ENCODE measurements at places on chromosomes 16 and 17.
A peak's percentile ranks its signal among the peaks of the same experiment; 100 is the strongest.

- no peak overlapping the region for H3K27ac ChIP-seq
- no peaks in the 10 kb centered on the region for H3K27me3 ChIP-seq
- no peak for DNase-seq
- peaks cover 3% of the 10 kb centered on the region for H3K4me1 ChIP-seq
Observed at GRCh38 chr16:2853531-2854073, 4.4 kb downstream of the PRSS22 start.

GRCh38 chr17:36213695-36214094, 2.8 kb downstream of the CCL4L2 start:
- no peak overlapping the region for H3K4me3 ChIP-seq
- H3K4me1 ChIP-seq: no peaks in the 10 kb centered on the region
- H3K27me3 ChIP-seq: no peaks in the 10 kb centered on the region

GRCh38 chr17:78986048-78986648, 6.4 kb upstream of the LGALS3BP start:
- H3K4me3 ChIP-seq: no peak overlapping the region
- H3K27ac ChIP-seq: peak overlapping the region; percentile 73

- no peak for DNase-seq
- no peaks in the 10 kb centered on the region for H3K4me1 ChIP-seq
- no peaks in the 10 kb centered on the region for H3K27me3 ChIP-seq
- H3K27ac ChIP-seq: no peak overlapping the region
- no peak overlapping the region for H3K4me3 ChIP-seq
Observed at GRCh38 chr17:43383372-43383771, 15.4 kb upstream of the ARL4D start.

- peaks cover 50% of the 10 kb centered on the region for H3K27me3 ChIP-seq
- no peak for DNase-seq
- no peak overlapping the region for H3K4me3 ChIP-seq
- no peaks in the 10 kb centered on the region for H3K4me1 ChIP-seq
Observed at GRCh38 chr17:79290726-79291125, 216.1 kb downstream of the ENGASE start.

DNA sequence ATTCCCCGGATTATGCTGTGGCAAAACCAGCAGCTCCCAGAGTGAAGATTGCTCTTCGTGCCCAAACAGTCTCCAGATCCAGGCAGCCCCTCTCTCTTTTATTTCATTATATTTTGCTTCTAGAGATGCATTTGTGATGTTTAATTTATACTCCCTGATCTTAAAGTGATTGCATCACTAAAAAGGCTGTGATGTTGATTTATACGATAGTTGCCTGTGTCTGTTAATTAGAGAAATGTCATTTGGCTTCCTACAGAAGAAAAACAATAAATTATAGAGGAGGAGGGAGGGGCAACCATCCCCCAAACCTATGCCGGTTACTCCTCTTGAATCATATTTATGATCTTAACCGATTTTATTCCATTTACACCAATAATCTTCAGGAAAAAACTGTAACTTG, 615.3 kb downstream of the TOX3 start:
- no peak overlapping the region for H3K4me3 ChIP-seq
- H3K4me1 ChIP-seq: no peaks in the 10 kb centered on the region
- no peak for DNase-seq
- H3K36me3 ChIP-seq: no peaks in the 10 kb centered on the region

DNA sequence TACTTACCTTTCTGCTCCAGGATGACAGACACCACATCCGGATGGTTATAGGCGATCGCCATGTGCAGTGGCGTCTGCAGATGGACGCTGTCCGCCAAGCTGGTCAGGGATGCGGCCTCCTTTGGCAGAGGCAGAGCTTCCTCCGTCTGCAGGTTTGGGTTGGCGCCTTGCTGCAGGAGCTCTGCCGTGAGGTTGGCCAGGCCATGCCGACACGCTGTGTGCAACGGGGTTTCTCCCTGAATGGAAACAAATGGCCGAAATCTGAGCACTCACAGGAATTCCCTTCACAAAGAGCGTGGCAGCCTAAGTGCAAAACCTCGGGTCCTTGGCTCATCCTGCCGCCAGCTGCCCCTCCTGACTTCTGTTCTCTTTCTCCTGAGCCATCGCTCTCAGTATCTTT, 41.8 kb downstream of the CYB5D2 start:
- H3K27me3 ChIP-seq: no peaks in the 10 kb centered on the region
- no peak for DNase-seq
- H3K4me1 ChIP-seq: peaks cover 13% of the 10 kb centered on the region
- peaks cover 72% of the 10 kb centered on the region for H3K36me3 ChIP-seq

DNA sequence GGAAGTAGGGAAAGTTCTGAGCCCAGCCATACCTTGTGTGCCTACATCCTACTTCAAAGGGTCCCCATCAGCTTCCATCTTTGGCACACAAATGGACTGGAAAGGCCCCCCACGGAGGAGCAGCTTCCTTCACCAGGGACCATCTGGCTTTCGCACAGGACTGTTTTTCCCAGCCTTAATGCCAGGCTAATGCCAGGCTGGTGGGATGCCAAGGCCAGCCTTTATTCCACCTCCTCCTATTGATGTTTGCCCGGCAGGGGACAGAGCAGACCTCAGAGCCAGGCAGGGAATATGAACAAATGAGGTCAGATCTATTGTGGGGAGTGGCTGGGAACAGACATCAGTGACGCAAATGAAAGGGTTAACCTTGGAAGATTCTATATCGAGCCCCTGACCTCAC, 5.7 kb downstream of the GPR179 start:
- H3K4me3 ChIP-seq: no peak overlapping the region
- no peaks in the 10 kb centered on the region for H3K4me1 ChIP-seq
- no peak overlapping the region for H3K27ac ChIP-seq
- DNase-seq: no peak
- H3K27me3 ChIP-seq: no peaks in the 10 kb centered on the region

GRCh38 chr17:81999587-81999975, 22.2 kb downstream of the ASPSCR1 start:
- DNase-seq: no peak
- H3K4me1 ChIP-seq: peaks cover 13% of the 10 kb centered on the region
- peaks cover 7% of the 10 kb centered on the region for H3K36me3 ChIP-seq
- no peaks in the 10 kb centered on the region for H3K27me3 ChIP-seq
- no peak overlapping the region for H3K4me3 ChIP-seq

GRCh38 chr16:11396241-11397048, 51.2 kb downstream of the RMI2 start:
- no peak for DNase-seq
- no peaks in the 10 kb centered on the region for H3K4me1 ChIP-seq
- H3K36me3 ChIP-seq: no peaks in the 10 kb centered on the region

DNA sequence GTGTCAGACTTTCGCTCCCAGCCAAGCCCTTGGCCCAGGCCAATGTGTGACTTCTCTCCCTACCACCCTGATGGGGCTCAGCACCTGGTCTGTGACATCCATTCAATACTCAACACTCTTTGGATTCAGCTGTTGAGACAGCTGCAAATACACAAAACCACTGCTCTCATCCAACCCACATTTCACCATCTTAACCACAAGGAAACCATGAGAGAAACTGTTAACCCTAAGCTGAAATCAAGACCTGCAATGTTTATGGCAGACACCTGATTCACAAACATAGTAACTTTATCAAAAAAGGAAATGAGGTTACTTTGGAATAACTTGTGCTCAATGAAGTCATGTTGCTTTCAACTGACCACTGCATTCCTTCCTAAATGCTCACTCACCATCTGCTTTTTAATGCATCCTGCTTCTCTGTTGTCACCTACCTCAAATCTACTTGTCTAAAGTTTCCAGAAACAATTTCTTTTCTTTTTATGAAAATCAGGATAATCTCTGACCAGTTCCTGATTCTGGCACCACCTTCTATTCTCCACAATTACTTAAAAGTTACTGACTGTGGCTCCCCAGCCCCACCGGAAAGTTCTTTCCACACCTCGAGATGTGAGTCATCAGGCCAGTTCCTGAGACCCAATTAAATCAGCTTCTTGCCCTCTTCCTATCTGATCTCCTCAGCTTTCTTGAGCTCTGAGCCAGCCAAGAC, 88.2 kb downstream of the NOG start:
- peak overlapping the region; percentile 95 for H3K27ac ChIP-seq
- H3K27me3 ChIP-seq: no peaks in the 10 kb centered on the region
- peaks cover 35% of the 10 kb centered on the region for H3K4me1 ChIP-seq
- H3K4me3 ChIP-seq: no peak overlapping the region
- no peak for DNase-seq

- H3K4me1 ChIP-seq: no peaks in the 10 kb centered on the region
- H3K27ac ChIP-seq: no peak overlapping the region
- H3K36me3 ChIP-seq: no peaks in the 10 kb centered on the region
- H3K27me3 ChIP-seq: no peaks in the 10 kb centered on the region
- no peak for DNase-seq
Observed at GRCh38 chr16:15770512-15770911, 86.3 kb downstream of the MYH11 start.

GRCh38 chr16:26987597-26988010, 79.1 kb upstream of the C16orf82 start:
- H3K4me3 ChIP-seq: no peak overlapping the region
- no peaks in the 10 kb centered on the region for H3K4me1 ChIP-seq
- no peak overlapping the region for H3K27ac ChIP-seq
- no peak for DNase-seq
- no peaks in the 10 kb centered on the region for H3K36me3 ChIP-seq
- no peaks in the 10 kb centered on the region for H3K27me3 ChIP-seq

GRCh38 chr16:29868396-29869009, 5.5 kb upstream of the CDIPT start:
- H3K4me3 ChIP-seq: no peak overlapping the region
- no peak overlapping the region for H3K27ac ChIP-seq
- H3K4me1 ChIP-seq: no peaks in the 10 kb centered on the region
- no peaks in the 10 kb centered on the region for H3K27me3 ChIP-seq
- no peaks in the 10 kb centered on the region for H3K36me3 ChIP-seq
- DNase-seq: no peak

GRCh38 chr16:53121661-53122060, 66.9 kb downstream of the CHD9 start:
- H3K27me3 ChIP-seq: no peaks in the 10 kb centered on the region
- no peak overlapping the region for H3K27ac ChIP-seq
- no peak overlapping the region for H3K4me3 ChIP-seq
- peaks cover 20% of the 10 kb centered on the region for H3K36me3 ChIP-seq

DNA sequence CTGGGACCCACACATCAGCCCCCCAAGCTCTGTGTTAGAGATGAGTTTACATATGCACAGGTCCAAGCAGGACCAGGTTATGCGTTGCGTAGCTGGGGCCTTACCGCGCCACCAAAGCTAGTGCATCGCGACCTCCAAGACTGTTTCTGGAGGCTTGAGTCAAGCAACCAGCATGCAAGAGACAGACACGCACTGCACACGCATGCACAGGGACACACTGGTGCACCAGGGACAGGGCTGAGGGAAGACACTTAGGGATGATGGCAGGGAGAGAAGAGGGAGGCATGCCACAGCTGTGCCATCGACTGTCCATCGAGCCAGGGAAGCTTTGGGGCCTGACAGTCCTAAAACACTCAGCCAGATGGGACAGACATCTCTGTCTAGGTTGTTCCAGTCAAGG, 72.8 kb downstream of the MYH11 start:
- no peaks in the 10 kb centered on the region for H3K36me3 ChIP-seq
- H3K27ac ChIP-seq: no peak overlapping the region
- H3K27me3 ChIP-seq: no peaks in the 10 kb centered on the region
- no peak overlapping the region for H3K4me3 ChIP-seq
- no peak for DNase-seq

GRCh38 chr16:29192329-29193247, 207.7 kb downstream of the LAT start:
- no peak overlapping the region for H3K4me3 ChIP-seq
- H3K36me3 ChIP-seq: no peaks in the 10 kb centered on the region
- H3K4me1 ChIP-seq: no peaks in the 10 kb centered on the region
- DNase-seq: peak; percentile 34
- H3K27me3 ChIP-seq: no peaks in the 10 kb centered on the region

GRCh38 chr16:27450196-27450549, 48.2 kb downstream of the IL21R start:
- no peaks in the 10 kb centered on the region for H3K36me3 ChIP-seq
- H3K27ac ChIP-seq: no peak overlapping the region
- H3K27me3 ChIP-seq: no peaks in the 10 kb centered on the region

DNA sequence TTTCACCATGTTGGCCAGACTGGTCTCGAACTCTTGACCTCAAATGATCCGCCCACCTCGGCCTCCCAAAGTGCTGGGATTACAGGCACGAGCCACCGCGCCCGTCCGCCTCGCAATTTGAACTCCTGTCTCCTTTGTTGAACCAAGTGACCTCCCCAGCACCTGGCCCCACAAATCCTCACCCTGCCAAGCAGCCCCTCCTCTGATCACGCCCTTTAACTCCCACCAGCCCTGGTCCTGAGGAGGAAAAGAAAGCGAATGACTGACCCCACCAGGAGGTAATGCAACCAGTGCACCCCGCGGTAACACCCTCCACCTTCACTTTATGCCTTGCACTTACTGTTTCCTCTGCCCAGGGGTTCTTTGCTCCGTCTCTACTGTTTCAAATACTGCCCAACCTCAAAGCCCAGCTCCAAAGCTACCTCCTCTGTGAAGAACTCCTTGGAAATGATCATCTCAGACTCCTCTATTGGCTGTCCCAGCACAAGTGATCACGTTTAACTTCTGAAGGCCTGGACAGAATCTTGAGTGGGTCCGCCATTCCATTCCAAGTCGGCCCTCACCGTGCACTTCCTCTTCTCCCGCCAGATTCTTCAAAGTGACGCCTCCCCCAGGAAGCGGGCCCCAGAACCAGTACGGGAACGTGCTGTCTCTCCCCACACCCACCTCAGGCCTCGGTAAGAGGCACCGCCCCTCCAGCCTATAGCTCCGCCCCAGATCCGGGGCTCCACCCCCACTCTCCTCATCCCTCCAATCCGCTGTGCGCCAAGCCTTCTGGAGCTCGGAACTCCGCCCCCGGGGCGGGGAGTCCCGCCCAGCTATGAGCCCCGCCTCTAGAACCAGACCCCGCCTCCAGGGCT, 4.4 kb downstream of the CD19 start:
- no peak overlapping the region for H3K27ac ChIP-seq
- peak overlapping the region; percentile 15 for H3K4me3 ChIP-seq
- H3K27me3 ChIP-seq: no peaks in the 10 kb centered on the region
- H3K36me3 ChIP-seq: no peaks in the 10 kb centered on the region
- H3K4me1 ChIP-seq: no peaks in the 10 kb centered on the region

GRCh38 chr16:72246423-72246822, 74.5 kb upstream of the PMFBP1 start:
- H3K27me3 ChIP-seq: no peaks in the 10 kb centered on the region
- no peak overlapping the region for H3K27ac ChIP-seq
- no peaks in the 10 kb centered on the region for H3K36me3 ChIP-seq
- peaks cover 11% of the 10 kb centered on the region for H3K4me1 ChIP-seq
- H3K4me3 ChIP-seq: no peak overlapping the region

GRCh38 chr17:82078433-82078832, 12.8 kb upstream of the DUS1L start:
- no peak for DNase-seq
- H3K4me1 ChIP-seq: peaks cover 4% of the 10 kb centered on the region
- H3K27me3 ChIP-seq: no peaks in the 10 kb centered on the region
- no peak overlapping the region for H3K4me3 ChIP-seq
- no peak overlapping the region for H3K27ac ChIP-seq

GRCh38 chr17:32496395-32497073, 9.7 kb downstream of the CDK5R1 start:
- H3K27ac ChIP-seq: peak overlapping the region; percentile 79
- no peak overlapping the region for H3K4me3 ChIP-seq
- H3K27me3 ChIP-seq: no peaks in the 10 kb centered on the region
- peaks cover 15% of the 10 kb centered on the region for H3K4me1 ChIP-seq

- H3K4me1 ChIP-seq: no peaks in the 10 kb centered on the region
- no peaks in the 10 kb centered on the region for H3K36me3 ChIP-seq
- H3K4me3 ChIP-seq: no peak overlapping the region
- H3K27ac ChIP-seq: no peak overlapping the region
Observed at GRCh38 chr16:9302072-9302471, 210.6 kb downstream of the HAPSTR1 start.

GRCh38 chr17:58391302-58391984, 25.9 kb downstream of the RNF43 start:
- H3K27me3 ChIP-seq: no peaks in the 10 kb centered on the region
- no peaks in the 10 kb centered on the region for H3K36me3 ChIP-seq
- no peak overlapping the region for H3K4me3 ChIP-seq

Measured in RWPE2 (cell line).